ENCODE measurements at places on chromosomes 2 and 18. TPM values are rescaled to one million over a fixed set of nuclear protein-coding genes. Genes with fewer than 3 reads are reported as not detected.

The RFX8 gene
- total RNA-seq = not detected

The HTR2B gene
- total RNA-seq = 0.29 TPM

The IL37 gene
- total RNA-seq = not detected

The TLX2 gene
- not detected for total RNA-seq

The PLEKHH2 gene
- total RNA-seq = 1.4 TPM

The VAPA gene
- total RNA-seq = 72.1 TPM

The KCNS3 gene
- 6.8 TPM for total RNA-seq

The CHRND gene
- not detected for total RNA-seq

Data from right lobe of liver (tissue), 6 donors.